ENCODE measurements at places on chromosomes 13 and 19.

DNA sequence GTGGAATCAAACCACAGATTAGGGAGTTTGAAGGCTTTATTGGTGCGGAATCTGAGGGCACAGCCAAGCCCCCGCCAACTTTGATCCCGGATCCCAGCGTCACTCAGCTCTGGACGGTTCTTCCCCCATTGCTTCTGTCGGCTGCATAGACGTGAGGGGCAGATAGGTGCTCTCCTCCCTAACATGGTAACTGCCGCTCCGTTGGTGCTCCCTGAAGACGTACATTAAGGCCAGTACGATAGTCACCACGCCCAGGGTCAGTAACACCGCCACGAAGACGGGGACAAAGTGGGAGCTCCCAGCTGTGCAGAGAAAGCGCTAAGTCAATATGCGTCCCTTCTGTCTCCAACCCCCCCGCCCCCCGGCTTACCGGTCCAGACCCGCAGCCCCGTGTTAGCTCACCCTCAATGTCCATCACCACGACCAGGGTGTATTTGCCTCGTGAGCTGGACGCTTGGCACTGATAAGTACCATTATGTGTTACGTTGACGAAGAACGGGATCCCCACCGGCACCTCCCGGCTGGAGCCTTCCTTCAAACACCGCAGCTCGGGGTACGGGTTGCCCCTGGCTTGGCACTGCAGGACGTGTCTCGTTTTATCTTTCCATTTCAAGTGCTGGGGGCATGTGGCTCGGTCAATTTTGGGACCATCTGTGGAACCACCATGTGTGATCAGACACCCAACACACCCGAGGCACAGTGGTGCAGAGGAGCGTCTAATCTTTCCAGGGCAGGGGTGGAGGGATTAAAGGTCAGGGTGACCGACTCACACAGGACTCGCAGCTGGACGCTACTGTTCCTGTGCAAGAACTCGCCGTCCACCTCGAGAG is 644 bp upstream of the RAVER1 start:
- DNase-seq: no peak

DNA sequence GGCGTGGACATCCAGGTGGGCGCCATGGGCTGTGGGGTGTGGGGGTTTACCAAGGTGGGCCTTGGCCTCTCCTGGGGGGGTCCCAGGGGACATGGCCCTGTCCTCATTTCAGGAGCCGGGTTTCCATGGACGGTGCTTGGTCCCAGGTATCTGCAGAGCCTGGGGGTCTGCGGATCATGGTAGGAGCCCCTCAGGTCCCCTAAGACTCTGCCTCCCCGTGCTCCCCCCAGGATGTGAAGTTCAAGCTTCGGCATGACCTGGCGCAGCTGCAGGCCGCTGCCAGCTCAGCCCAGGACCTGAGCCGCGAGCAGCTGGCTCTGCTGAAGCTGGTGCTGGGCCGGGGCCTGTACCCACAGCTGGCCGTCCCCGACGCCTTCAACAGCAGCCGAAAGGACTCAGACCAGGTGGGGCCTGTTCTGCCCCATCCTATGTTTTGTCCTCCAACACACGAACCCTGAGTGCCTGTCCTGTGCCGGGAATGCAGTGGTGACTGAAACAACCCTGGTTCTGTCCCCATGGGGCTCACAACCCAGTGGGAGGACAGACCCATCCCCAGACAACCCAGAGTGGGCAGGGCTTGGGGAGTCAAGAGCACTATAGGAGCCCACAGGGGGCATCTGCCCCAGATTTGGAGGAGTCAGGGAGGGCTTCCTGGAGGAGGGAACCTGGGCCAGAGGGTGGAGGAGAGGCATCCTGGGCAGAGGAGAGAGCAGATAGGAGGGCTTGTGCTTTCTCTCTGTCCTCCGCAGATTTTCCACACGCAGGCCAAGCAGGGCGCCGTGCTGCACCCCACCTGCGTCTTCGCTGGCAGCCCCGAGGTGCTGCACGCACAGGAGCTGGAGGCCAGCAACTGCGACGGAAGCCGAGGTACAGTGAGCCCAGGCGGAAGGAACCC is 26.8 kb downstream of the DHX34 start:
- no peak for DNase-seq

DNA sequence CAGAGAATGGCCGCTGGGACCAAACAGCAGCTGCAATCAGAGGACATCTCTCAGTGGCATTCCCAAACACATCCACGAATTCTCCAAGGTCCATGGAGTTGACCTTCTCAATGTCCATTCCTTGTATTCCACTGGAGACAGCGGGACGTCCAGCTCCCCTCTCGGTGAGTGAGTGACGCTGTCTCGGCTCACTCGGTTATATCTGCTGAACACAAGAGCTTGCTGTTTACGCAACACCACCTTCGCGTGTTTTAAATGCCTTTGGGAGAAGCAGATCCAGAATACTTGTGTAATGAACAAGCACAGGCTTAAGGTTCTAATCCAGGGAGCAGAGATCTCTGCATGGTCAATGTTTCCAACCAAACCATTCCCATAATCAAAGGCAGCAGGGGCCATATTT is at the start of gene URAD:
TSS of gene URAD (minus strand) at position 174 of the 400 bp plus-strand sequence. CDS start at position 118, 56 bp downstream.
- DNase-seq: no peak

- DNase-seq: no peak
Measured at GRCh38 chr19:8208119-8208921, 850 bp upstream of the CERS4 start.

DNA sequence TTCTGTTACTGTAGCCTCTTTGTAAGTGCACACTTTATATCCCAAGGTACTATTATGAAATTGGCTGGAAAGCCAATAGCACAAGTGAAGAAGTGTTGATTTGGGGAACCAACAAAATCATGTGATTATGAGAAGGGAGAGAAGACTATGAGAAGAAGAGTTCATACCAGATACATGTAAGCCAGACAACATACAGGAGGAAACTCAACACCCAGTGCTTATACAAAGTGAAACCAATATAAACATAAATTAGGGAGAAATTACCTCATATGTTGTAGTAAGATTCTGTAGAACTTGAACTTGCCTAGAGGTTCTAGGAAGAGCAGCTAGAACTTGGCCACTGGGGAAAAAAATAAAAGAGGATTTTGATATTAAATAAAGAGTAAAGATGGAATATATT is 17.4 kb downstream of the CPB2 start:
- no peak for DNase-seq
